ENCODE measurements at places on chromosomes 12 and 14.

GRCh38 chr12:20140751-20141150, 227.6 kb upstream of the PDE3A start:
- peak; percentile 54 for DNase-seq

GRCh38 chr12:109523071-109523470, 45.6 kb downstream of the UBE3B start:
- no peak for DNase-seq

DNA sequence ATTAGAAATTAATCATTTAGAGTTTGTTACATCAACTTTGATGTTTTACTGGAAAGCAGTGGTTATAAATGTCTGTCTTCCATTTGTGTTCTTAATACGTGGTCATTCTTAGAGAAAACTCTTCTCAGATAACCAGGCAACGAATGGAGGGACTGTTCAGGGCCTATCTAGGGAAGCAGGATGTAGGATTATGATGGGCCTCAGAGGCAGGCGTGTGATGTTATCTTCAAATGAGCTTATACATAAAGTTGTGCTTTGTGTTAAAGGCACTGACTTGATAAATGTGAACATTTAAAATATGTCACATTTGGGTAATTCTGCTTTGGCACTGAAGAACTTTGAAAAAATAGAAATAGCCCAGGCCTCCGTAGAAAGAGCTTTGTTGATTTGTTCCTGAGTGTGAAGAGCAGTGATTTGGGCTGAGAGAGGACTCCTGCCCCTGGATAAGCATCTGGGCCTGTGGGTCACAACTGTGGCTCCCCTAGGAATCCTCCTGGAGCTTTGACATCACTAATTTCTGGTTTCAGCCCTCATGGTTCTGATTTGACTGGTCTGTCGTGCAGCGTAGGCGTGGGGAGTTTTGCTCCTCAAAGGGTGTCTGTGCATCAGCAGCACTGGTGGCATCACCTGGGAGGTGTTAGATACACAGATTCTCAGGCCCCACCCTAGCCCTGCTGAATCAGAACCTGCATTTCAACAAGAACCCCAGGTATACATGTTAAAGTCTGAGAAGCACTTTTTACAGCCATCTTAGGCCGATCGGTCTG, 55.4 kb downstream of the SAMD4A start:
- DNase-seq: no peak

DNA sequence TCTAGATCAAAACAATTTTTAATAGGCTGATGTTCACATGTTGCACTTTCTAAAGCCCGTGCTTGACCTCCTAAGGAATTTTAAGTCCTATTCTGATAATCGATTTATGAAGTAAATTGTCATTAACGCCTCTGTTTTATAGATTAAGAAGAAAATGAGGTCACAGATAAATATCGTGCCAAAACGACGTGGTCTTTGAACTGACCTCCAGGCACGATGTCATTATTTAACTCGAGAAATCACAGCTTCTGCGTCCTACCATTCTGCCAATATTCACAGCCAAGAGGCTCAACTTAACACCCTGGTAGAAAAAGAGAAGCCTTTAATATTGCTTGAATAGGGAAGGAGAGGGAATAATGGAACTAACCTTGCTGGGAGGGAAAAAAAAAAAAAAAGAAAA, 888 bp upstream of the EEA1 start:
- DNase-seq: no peak

- DNase-seq: no peak
Measured at GRCh38 chr12:119613319-119613936, 19.9 kb downstream of the TMEM233 start.

DNA sequence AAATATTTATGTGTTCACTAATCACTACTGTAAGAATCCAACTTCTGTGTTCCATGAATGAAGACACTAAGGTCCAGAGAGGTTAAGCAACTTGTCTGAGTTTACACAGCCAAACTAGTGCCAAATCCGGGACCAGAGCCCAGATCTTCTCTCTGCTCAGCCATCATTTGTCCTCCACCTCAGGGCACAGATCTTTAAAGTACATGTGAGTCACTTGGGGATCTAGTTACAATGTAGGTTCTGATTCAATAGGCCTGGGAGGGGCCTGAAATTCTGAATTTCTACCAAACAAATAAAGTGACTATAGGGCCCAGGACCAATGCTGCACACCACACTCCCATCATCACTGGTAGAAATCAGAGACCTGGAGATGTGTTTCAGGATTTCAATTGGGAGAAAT, 162.9 kb downstream of the GXYLT1 start:
- no peak for DNase-seq

Data from KBM-7 (cell line).